T-helper 17 cell (primary cell): ENCODE measurements at places on chromosomes 3 and 15.
A peak's percentile ranks its signal among the peaks of the same experiment; 100 is the strongest.

- no peak for DNase-seq
Measured at GRCh38 chr3:153628591-153628990, 466.6 kb downstream of the RAP2B start.

DNA sequence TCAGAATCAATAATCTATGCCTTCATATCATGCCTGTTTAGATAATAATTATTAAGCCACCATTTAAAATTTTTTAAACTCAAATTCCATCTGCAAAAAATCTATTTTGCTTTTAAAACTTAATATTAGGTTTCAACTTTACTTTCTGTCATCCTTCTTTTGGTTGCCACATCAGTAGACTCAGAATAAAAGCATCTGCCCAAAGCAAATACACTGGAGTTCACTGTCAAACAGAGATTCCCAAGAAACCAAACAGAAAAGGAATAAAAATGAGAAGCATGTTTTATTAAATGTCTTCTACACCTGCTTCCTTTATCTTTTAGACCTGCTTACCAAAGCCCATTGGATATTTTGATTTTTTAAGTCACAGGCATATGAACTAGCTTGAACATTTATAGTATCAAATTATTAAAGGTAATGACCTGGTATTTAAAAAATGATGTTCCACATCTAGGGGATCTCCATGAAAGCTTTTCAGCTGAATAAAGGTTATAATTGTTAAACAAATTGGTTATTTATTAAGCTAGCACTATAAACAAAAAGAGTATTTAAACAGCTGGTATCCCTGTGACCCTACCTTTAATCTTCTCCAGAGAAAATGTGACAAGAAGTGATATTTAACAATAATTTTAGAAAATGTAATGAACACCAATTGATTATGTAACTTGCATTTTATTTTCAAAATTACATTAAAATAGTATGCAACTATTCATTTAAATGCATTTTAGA lies 62.5 kb downstream of the ALCAM start:
- no peak for DNase-seq

- no peak for DNase-seq
Measured at GRCh38 chr3:5456199-5456598, 268.7 kb downstream of the EDEM1 start.

DNA sequence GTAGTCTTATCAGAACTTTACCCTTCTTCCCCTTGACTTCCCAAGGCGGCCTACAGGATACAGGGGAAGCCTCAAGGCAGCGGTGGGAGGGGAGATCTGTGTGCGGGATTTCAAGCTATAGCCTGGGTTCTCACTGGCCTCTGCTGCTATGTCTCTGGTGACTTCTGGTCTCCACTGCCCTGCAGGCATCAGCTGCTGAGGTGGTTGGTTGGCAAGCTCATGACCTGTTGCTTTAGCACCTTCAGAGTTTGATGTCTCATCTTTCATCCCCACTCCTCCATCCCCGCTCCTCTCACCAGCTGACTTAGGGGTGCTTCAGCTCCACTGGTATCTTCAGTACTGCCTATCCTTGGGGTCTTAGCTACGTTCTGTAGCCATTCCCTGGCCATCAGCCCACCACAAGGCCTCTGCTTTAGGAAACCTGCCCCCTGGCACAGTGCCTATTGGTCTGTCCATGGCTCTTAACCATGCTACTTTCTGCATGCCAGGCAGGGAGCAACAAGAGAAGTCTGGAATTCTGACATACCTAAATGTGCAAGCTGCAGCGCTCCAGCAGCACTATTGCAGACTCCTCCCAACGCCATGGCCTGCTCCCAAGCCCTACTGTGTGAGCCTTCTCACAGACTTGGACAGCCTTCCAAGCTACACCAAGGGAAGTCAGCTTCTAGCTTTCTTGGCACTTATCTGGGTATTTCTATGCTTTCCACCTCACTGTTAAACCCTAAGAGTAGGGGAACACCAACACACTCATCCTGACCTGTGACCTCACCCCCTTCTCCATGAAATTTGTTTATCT lies 1.8 kb upstream of the YEATS2 start:
- DNase-seq = no peak

- no peak for DNase-seq
Measured at GRCh38 chr3:126208182-126208581, 27.8 kb upstream of the ALDH1L1 start.

- peak; percentile 35 for DNase-seq
Measured at GRCh38 chr3:38651153-38651789, 1.8 kb upstream of the SCN5A start.

- no peak for DNase-seq
Measured at GRCh38 chr3:172279191-172279640, 169.0 kb downstream of the GHSR start.

DNA sequence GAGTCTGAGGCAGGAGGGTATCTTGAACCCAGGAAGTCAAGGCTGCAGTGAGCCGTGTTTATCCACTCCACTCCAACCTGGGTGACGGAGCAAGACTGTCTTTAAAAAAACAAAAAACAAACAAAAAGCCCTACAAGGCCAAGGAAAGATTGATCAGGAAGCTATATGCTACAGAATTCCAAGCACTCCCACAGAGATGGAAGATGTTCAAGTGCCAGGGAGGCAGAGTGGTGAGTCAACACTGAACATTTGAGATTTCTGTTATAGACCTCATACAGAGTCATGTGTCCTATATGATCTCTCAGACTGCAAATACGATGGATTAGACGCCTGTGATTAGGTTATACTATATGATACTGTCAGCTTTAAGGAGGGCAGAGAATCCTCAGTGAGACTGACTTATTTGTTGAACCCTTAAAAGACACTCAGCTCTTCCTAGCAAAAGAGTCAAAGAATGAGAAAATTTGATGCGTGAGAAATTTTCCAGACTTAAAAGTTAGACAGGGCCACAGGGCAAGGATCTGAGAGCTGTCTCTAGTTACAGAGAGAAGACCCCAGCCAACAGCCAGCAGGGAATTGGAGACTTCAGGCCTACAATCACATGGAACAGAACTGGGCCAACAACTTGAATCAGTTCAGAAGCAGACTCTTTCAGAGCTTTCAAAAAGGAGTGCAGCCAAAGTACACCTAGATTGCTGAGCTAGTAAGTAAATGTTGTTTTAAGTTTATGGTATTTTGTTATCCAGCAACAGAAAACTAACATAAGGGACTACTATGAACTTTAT lies 107.6 kb downstream of the PIK3CB start:
- no peak for DNase-seq

GRCh38 chr3:101611023-101611422 lies 37.0 kb downstream of the PCNP start:
- no peak for DNase-seq

DNA sequence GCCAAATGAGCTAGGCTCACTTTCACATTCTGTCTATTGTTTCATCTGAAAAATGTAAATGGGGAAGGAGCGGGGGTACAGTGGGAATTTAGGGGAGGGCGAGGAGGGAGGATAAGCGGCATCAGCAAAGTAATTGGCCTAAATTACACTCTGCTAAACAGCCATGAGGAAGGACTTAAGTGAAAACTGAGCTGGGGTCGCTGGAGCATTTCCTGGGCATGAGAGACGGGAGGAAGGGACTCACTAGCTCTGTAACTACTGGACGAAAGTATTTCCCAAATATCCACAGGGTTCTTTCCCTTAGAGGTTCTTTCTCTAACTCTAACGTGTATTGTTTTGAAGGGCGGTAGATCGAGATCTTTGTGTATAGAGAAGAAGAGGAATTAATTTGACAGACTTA lies 418.0 kb downstream of the SOX2 start:
- DNase-seq = no peak

GRCh38 chr3:183427876-183428446 lies 458 bp downstream of the MCF2L2 start:
- peak; percentile 29 for DNase-seq

DNA sequence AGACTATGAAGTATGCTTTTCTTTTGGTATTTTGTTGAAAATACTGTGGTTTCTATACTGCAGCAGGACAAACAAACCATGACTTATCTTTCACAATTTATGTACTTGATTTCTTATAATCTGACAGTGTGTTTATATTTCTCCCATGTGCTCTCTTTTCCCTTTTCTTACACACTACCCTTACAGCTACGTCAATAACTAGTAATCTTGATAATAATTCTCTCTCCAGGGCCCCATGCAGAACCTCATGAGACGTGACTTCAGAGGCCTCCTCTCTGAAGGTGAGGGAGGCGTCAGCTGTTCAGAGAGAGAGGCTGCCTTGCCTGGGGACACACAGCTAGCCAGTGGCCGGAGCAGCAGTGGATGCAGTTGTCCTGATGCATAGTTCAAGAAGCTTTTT lies 35.9 kb downstream of the KY start:
- no peak for DNase-seq

DNA sequence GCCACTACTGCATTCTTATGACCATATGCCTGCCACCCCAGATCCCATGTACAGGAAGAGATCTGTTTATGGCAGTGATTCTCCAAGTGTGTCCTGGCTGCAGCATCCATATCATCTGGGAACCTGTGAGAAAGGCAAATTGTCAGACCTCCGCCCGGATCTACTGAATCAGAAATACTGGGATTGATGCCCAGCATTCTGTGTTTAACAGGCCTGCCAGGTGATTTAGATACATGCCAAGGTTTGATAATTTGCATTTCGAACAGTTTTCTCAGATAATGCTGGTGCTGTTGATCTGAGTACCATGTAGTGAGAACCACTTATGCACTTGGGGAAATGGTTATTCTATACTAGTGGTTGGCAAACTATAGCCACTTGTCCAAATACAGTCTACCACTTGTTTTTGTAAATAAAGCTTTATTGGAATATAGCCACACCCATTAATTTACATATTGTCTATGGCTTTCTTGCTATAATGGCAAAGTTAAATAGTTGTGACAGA lies 165.4 kb downstream of the SSR3 start:
- no peak for DNase-seq

- DNase-seq = no peak
Measured at GRCh38 chr3:170602556-170602955, 16.7 kb upstream of the SLC7A14 start.

DNA sequence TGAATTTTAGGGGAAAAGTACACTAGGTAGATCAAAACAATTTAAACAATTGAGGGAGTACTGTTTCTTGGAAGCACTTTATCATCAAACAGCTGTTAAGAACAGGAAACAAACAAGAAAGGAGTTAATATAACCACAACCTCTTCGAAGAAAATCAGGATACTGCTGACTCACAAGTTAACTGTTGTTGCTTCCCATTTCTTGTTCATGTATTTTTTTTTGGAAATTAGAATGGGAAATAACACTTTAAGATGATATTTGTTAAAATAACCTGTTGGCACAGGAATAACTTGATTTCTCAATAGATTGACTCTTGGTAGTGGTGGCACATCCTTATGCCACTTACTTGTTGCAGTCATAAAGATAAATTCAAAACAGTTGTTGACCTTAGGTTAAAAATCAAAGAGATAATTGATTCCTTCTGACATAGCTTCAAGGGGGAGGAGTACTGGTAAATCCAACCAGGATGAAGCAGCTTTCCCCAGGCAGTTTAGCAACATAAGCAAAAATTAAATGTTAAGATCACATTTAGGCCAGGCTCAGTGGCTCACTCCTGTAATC lies 3.3 kb downstream of the BNIP2 start:
- DNase-seq = no peak

DNA sequence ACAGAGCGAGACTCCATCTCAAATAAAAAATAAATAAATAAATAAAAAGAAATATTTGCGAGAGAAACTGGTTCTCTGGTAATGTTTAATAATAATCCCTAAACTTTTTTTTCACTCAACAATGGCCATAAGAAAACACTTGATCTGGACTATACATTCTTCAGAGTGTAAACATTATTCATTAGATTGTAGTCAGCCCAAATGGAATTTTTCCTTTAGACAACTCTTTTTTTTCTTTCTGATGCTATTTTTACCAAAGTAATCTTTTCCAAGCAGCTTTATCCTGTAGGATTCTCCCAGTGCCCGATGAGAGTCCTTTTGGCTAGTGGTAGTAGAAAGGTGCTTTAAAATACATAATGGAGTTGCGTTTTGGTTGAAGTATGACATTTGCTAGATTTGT lies 90.4 kb downstream of the NEDD4 start:
- no peak for DNase-seq

GRCh38 chr3:96430079-96430478 lies 384.3 kb upstream of the EPHA6 start:
- DNase-seq = no peak

DNA sequence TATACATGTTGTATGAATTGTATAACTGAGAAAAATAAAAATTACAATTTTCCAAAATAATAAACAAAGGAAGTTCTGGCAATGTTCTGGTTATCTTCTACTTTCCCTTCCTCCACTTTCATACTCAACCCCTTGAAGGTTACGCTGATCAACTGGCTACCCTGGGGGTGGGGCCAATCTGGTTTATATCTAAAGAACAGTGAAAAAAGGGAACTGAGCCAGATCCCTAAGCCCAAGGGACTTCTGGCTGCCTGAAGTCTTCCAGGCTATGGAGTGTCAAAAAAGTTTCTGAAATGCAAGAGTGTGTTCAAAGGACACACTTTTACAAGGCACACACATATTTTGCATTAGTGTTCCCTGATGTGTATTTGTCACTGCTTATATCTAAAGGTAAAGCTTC lies 591.9 kb downstream of the ROBO1 start:
- DNase-seq = no peak

DNA sequence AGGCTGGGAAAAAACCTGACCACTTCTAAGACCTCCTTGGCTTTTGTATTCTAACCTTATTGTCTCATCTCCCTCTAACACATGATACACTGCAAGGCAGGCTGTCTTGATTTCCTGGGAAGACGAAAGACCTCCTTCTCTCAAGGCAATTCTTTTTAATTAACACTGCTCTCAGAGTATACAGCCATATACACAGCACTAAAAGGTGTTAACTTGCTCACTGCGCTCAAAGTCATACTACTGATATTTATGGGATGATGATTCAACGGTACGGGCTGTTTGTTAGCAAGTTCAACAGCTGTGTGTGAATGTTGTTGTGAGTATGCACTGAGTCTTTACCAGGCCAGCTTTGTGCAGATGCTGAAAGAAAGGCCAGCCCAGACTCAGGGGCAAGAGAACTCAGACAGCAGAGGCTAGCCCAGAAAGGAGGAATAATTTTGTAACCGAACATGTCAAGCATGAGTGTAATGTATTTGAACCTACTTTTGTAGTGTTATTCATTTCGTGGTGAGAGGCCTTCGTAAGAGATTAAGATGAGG lies 229.9 kb downstream of the IL5RA start:
- DNase-seq = no peak

GRCh38 chr3:122985539-122985938 lies 42.0 kb downstream of the SEMA5B start:
- DNase-seq = no peak

- no peak for DNase-seq
Measured at GRCh38 chr15:87609474-87609873, 647.1 kb downstream of the NTRK3 start.

DNA sequence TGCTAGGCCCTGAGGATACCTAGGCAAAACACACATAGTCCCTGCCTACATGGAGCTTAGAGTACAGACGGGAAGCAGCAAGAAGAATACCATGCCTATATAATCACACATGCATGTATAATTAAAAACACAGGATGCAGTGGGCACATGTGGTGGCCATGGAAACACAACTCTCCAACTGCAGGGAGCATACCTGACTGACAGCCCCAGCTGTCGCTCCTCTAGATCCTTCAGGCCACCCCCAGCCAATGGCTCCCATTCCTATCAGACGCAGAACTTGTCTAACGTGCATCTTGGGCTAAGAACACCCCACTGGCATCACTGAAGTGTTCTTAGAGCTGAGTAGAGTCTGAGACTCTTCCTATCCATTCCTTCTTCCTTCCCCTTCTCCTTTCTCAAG lies 125.5 kb upstream of the FRMD4B start:
- no peak for DNase-seq

- no peak for DNase-seq
Measured at GRCh38 chr3:66140743-66141372, 79.9 kb upstream of the SLC25A26 start.
